ENCODE measurements at places on chromosomes 2 and 18. TPM values are rescaled to one million over a fixed set of nuclear protein-coding genes. Genes with fewer than 3 reads are reported as not detected.

DNA sequence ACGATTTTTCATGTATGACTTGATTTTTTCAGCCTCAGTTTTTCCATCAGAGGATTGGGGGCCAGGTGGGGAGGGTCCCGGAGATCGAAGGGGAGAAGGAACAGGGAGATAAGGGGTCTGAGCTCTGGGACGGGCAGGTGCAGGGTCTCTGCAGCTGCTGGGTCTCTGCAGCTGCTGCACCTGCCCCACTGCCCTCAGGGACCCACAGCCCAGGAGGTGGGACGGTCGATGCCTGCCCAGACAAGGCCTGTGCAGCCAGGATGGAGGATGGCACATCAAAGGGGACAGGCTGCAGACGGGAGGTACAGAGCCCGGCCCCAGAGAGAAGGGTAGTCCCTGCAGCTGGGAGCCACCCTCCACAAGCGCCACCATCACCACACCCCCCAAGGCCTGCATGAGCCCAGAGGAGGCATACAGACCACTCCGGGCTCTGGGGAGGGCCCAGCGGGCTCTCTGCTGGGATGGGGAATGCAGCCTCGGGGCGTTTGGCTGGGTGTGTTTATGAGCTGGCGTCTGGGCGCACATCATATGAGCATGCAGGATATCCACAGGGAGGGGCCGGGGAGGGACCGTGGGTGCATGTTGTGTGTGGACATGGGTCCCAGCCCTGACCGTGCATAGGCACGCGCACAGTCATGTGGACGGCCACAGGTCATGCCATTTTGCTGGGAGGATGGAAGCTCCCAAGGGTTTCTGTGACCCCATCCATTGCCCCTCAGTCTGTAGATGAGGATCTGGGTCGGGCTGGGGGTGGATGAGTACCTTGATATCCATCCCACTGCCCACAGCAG, 34.9 kb upstream of the GPC1 start:
- H3K4me1 ChIP-seq: no peaks in the 10 kb centered on the region
- H3K36me3 ChIP-seq: no peaks in the 10 kb centered on the region
- no peak overlapping the region for H3K27ac ChIP-seq
- no peak for DNase-seq
- H3K27me3 ChIP-seq: 0 out of 3 replicates have a peak, but pooled peaks cover 2% of the 10 kb centered on the region

GRCh38 chr2:168736649-168737445, 65.6 kb upstream of the NOSTRIN start:
- H3K4me3 ChIP-seq: no peak overlapping the region
- H3K4me1 ChIP-seq: peaks cover 7% of the 10 kb centered on the region
- H3K36me3 ChIP-seq: no peaks in the 10 kb centered on the region
- no peaks in the 10 kb centered on the region for H3K27me3 ChIP-seq

Gene EIF2B4
- total RNA-seq: 57.0 TPM

GRCh38 chr2:146259816-146260215, 1585.0 kb upstream of the ACVR2A start:
- H3K27me3 ChIP-seq: no peaks in the 10 kb centered on the region
- no peaks in the 10 kb centered on the region for H3K4me1 ChIP-seq
- no peak overlapping the region for H3K4me3 ChIP-seq
- no peak overlapping the region for H3K27ac ChIP-seq

- no peaks in the 10 kb centered on the region for H3K4me1 ChIP-seq
- H3K36me3 ChIP-seq: peaks cover 26% of the 10 kb centered on the region
- DNase-seq: no peak
- no peak overlapping the region for H3K4me3 ChIP-seq
- no peaks in the 10 kb centered on the region for H3K27me3 ChIP-seq
Observed at GRCh38 chr2:241425368-241425767, 69.3 kb downstream of the FARP2 start.

Gene GALNT5
- total RNA-seq: 47.4 TPM
